Stimulated activated CD4-positive, alpha-beta T cell treated with anti-CD3 and anti-CD28 coated beads, Interleukin-1b, Interleukin-23, amount 100 ng/mL, for 1 hour (primary cell): ENCODE measurements at places on chromosomes 4 and X.

DNA sequence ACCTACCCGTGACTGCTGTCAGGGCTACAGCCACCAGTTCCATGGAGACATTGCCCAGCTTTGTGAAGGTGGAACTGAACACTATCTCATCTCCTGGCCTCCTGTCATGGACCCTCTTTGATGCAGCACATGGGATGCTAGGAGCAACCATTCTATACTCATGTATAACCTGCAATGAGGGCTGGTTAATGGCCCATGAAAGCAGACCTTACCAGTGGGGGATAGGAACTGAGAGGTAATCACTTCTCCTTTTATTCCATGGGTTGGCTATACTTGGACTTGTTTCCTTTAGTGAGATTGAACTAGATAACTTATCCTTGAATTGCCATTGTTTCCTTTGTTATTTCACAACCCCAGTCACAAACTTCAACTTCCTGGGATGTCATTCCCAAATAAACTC is 310.6 kb downstream of the BMPR1B start:
- DNase-seq, result no peak

GRCh38 chrX:48786341-48786800 is at the start of gene GATA1:
GATA1 (plus strand) TSS chrX:48786590; CDS start chrX:48791110, 4,520 bp downstream.
- no peak for DNase-seq

GRCh38 chr4:150256841-150257730 is 178.8 kb downstream of the DCLK2 start:
- no peak for DNase-seq

- no peak for DNase-seq
Measured at GRCh38 chr4:52864793-52865192, 2.7 kb downstream of the RASL11B start.

GRCh38 chrX:120617996-120618630 is 11.7 kb downstream of the C1GALT1C1 start:
- no peak for DNase-seq

GRCh38 chr4:183788308-183788905 is 116.7 kb upstream of the STOX2 start:
- no peak for DNase-seq

GRCh38 chr4:107552306-107552705 is 167.7 kb downstream of the PAPSS1 start:
- no peak for DNase-seq

GRCh38 chr4:81049907-81050306 is 19.4 kb downstream of the BMP3 start:
- no peak for DNase-seq

- DNase-seq, result no peak
Measured at GRCh38 chr4:67576538-67576937, 18.0 kb downstream of the STAP1 start.

- DNase-seq, result no peak
Measured at GRCh38 chr4:172666711-172667368, 501.8 kb upstream of the GALNT7 start.
